ENCODE measurements at places on chromosomes 7 and 10.

DNA sequence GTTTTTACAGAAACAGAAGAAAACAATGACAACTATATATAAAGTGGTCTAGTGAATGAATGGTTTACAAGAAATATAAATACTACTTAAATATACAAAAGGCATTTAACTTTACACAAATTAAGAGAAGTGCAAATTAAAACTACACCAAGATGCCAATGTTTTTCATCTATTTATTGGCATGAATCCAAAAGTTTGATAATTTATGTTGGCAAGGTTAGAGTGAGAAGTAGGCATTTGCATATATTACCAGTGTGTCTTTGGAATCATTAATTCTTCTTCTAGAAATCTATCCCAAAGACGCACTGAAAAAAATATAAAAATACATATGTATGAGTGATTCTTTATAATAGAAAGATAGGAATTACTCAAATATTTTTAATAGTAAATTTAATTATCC lies 457.4 kb downstream of the MDFIC start:
- no peak for DNase-seq

GRCh38 chr7:133950855-133951254 lies 176.3 kb upstream of the LRGUK start:
- no peak for DNase-seq

- DNase-seq = no peak
These were observed 12.8 kb upstream of the LRRC4 start for GRCh38 chr7:128044064-128044463.

- no peak for DNase-seq
These were observed 1.5 kb downstream of the ANKRD61 start for GRCh38 chr7:6032641-6033040.

GRCh38 chr7:43398831-43399230 lies 184.1 kb upstream of the STK17A start:
- no peak for DNase-seq

DNA sequence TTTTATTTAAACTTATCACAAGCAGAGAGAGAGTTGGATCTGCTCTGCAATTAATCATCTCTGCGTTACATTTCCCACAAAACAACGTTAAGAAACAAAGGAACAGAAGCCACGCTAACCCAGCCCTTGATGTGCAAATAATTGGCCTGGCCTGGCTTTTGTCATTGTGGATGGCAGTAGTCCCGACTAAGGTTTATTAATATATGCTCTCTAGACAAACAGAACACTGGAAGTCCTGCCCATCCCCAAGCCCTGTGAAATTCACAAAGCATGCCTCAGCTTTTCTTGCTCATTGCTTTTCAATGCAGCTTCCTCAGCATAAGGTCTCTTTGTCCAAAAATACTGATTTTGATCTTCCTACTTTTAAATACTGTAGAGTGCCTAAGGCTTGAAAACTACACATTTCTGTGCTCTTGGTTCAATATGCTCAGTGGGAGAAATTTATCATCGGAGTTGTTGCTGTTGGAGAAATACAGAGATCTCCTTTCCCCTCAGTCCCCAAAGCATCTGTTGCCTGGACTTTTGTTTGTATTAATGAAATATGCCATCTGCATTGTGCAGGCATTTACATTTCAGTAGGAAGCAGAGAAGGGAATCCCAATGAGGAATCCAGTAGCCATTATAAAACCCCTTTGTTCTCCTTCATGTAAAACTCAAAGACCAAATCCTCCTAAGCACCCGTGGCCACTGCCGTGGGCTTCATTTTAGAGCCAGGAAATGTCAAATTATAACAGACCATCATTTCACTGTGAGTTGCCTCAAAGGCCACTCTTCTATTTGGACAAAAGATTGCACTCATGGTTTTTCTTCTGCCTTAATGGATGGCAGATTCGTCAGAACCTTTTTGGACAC lies 61.1 kb downstream of the SORCS1 start:
- DNase-seq = no peak

GRCh38 chr10:72110673-72111401 lies 22.5 kb upstream of the SPOCK2 start:
- no peak for DNase-seq

DNA sequence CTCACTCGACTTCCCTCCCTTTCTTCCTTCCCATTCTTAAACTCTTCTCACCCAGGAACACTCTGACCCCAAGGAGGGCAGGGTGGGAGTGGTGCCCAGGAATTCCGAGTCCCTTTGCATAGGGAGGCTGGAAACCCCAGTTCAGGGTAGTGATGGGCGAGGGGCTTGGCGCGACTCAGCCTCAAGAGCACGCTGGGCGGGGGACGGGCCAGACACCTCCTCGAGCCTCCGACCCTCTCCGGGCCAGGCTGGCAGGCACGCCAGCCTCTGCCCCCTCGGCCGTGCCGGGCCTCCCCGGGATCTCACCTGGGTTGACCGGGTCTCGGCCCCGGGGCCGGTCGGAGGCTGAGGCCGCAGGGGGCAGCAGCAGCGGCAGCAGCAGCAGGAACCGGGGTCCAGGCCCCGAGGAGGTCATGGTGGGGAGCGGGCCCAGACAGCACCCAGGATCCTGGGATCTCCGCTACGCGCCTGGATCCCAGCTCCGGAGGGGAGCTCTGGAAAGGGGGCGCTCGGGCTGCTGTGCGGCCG lies 457 bp downstream of the PLOD3 start:
- DNase-seq = no peak

- DNase-seq = no peak
These were observed 13.6 kb upstream of the CUBN start for GRCh38 chr10:17143055-17143690.

GRCh38 chr10:101724446-101724845 lies 29.5 kb upstream of the FBXW4 start:
- no peak for DNase-seq

- DNase-seq = no peak
These were observed 201.7 kb upstream of the PRSS58 start for GRCh38 chr7:142459551-142459963.

DNA sequence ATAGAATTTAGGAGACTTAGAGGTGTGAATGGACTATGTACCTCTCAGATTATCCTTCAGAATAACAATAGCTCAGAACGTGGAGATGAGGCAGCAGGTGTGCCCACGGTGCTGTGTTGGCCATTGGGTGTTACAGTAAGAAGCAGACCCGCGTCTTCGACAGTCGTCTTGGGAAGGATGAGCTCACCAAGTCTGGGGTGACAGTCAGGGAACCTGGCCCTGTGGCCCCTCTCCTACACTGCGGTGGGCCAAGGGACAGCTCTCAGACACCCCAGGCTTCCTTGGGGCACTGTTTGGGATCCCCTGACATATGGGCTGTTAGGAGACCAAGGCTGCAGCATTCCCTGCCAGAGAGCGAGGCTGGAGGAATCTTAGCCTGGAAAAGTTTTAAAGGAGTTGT lies 88.5 kb downstream of the ACTR3B start:
- DNase-seq = no peak

- no peak for DNase-seq
These were observed 571.2 kb downstream of the PTPRN2 start for GRCh38 chr7:158016180-158017097.

- no peak for DNase-seq
These were observed 244.0 kb upstream of the KLF6 start for GRCh38 chr10:4028854-4029583.

GRCh38 chr7:107961405-107961804 lies 41.6 kb downstream of the LAMB1 start:
- no peak for DNase-seq

GRCh38 chr7:105691082-105691679 lies 109.9 kb upstream of the EFCAB10 start:
- DNase-seq = peak; percentile 24

DNA sequence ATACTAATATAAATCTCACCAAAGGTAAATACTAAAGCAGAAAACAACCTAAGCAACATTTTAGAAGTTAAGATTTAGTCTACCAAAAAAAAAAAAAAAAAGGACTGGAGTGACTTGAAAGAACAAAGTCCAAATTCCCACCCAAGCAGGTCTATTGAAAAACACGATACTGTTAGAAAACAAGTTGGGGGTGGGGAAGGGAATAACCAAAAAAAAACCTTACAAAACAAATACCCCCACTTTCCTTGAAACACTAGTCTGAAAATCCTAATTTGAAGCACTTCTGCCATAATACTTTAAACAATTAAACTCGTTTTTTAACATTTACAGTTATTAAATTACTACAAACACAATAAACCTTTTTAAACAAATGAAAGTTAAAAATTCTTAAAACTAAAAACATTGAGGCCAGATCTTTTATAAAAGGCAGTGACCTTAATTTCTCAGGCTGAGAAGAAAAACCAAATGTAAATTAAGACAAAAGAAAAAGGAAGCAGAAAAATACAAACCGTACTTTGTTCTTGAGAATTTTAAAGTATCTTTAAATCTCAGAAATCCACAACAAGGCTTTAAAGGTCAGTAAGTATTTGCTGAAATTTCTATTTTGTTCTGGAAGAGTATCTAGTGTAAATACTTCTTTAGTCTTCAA lies 135.1 kb downstream of the NRBF2 start:
- DNase-seq = no peak

DNA sequence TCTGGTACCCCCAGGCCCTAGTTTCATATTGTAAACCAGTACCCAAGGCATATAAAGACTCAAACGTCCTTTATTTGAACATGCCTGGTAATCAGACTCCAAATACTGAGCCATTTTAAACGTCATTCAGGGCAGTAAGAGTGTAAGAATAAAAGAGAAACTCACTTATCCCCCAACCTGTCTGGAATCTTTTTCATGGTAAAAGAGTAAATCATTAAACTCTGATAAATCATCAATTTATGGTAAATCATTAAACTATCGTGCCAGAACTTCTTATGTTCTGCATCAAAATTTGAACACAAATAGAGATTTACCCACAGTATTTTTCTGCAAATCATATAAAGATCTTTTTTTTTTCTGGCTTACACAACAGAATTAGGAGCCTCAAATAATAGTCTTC lies 734.3 kb upstream of the POT1 start:
- no peak for DNase-seq

DNA sequence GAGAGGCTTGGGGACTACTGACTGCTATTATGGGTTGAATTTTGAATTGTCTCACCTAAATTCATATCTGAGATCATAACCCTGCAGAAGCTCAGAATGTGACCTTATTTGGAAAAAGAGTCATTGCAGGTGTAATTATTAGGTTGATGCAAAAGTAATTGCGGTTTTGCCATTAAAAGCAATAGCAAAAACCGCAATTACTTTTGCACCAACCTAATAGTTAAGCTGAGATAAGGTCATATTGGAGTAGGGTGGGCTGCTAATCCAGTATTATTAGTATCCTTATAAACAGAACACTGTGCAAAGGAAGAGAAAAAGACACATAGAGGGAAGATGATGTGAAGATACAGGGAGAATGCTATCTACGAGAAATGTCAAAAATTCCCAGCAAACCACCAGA lies 82.3 kb downstream of the AOAH start:
- no peak for DNase-seq

DNA sequence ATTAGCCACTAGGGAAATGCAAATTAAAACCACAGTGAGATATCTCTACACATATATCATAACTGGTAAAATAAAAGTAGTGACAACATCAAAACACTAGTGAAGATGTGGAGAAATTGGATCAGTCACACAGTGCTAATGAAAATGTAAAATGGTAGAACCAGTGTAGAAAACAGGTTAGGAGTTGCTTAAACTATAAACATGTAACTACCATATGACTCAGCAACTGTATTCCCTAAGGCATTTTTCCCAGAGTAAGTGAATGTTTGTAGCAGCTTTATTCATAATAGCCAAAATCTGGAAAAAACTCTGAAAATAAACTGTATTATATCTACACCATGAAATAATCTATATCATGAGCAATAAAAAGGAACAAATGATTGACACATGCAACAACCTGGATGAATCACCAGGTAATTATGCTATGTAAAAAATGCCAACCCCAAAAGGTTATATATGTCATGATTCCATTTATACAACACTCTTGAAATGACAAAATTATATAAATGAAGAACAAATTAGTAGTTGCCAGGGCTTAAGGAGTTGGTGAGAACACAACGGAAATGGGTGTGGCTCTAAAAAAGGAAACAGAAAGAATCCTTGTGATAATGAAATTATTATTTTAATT lies 22.8 kb downstream of the SLC25A40 start:
- no peak for DNase-seq

DNA sequence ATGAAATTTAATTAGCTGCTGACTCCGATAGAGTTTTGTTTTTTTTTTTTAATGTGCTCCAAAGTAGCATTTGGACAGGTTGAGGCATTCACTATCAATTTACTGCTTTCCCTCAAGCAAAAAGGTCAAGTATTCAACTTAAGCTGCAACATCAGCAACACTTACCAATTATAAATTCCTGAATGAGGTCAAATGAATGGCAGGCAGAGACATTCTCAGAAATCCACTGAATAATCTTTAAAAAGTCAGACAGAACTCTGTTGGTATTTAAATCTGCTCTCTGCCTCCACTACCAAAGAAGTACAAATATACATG lies 62.8 kb downstream of the GSAP start:
- DNase-seq = no peak

DNA sequence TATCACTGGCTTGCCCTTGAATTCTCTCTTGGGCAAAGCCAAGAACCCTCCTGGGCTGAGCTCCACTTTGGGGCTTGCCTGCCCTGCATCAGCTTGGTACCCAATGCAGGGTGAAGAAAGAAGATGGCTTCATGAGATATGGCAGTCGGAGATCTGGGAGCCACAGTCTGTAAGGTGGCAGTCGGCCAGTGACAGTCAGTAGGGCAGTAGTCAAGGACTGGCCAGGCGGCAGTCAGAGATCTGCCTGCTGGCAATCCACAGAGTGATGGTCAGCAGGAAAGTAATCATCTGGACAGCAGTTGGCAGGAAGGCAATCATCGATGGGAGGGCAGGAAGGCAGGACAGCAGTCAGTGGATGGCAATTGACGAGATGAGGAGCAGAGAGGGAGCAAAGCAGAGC lies 32.6 kb upstream of the CNNM1 start:
- DNase-seq = no peak

DNA sequence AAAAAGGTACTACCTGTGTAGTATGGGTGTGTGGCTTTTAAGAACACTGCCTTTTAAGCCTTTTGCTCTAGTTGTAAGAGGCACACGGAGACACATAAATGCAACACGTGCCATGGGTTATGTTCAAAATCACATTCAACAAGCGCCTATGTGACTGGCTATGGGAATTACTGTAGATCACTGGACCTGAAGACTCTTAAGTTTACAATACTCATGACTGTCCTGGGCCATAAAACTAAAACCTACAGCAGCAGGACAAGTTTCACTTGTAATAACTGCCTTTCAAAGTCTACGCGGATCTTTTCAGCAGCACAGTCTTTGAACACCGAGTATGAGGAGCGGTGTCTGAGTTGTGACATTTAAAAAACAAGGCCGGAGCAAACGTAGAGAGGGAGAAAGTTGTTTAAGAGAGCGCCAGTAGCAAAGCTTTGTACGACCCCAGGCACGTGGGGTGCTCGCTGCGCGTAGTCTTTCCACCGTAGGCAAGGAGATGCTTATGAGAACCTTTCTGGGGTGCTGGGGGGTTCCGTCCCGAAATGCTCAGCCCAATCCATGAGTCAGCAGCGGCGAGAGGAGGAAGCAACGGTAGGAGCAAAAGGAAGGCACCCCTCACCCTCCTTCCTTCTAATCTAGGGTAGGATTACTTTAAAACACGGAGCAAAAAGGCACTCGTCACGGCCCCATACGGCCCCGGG lies 662 bp downstream of the DNAJC2 start:
- peak; percentile 54 for DNase-seq
